Cortex of kidney (tissue), 1 donor: ENCODE measurements at places on chromosomes 7 and 10.

DNA sequence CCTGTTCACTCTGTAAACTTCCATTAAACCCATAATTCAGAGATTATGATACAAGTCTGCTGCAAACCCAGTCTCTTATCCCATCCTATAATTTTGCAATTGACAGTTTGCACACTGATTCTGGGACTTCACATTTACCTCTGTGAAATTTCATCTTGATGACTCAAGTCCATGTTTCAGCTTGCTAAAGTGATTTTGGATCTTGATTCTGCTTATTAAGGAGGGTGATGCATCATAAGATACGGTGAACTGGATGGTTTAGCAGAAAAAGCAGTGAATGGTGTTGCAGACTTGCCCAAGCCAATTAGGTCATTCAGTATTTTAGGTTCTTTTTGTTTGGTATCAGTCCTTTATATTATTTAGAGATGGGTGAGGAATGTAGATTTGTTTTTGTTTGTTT, 125.5 kb upstream of the PODXL start:
- no peak for DNase-seq

DNA sequence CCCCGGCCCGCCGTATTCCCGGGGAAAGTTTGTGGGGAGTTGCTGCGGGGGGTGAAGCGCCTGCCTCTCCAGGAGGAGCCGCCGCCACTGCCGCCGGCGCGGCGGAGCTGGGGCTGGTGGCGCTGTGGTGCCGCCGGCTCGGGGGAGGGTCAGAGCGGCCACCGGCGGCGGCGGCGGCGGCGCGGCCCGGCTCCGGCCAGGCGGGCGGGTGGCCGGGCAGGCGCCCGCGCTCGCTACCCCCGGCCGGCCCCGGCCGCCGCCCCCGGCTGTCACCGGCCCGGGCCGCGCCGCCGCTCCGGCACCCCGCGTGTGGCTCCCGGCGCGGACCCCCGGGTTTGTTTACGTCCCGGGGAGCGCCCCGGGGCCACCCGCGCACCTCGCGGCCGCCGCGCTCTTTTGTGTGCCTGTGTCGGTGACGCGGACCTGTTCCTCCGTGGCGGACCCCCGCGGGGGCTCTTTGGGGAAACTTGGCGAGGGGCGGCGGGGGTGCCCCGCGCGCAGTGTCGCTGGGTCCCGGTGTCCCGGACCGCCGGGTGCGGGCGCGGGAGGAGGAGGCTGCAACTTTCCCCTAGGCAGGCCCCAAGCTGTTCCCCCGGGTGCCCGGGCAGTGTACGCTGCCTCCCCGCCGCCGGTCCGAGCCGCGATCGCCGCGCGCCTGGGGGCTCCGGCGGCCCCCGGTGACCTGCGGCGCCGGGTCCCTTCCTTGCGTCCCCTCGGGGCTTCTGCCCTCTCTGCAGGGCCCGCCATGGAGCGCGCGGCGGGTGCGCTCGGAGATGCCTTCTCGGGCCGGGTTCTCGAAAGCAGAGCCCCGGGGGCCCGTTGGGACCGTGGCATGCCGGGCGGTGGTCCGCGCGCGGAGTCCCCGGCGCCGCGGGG, 593 bp upstream of the CUX1 start:
- DNase-seq = no peak

DNA sequence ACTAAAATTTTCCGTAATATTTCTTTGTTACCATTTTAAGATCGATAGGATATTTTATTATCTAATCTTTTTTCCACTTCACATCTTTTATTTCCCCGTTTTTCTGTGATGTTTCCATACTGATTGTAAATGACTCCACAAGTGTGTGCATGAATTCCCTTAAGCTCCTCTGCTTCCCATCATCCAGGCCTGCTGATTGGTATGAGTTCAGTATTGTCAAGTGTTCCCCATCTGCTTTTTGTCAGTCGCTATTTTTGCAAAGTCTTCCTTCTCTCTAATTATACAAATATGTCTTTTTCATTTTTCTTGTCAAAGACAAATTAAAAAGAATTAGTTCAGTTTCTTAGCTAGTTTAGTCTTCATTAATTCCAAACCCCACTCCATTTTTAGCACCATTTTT, 184.7 kb downstream of the EXOC4 start:
- no peak for DNase-seq

DNA sequence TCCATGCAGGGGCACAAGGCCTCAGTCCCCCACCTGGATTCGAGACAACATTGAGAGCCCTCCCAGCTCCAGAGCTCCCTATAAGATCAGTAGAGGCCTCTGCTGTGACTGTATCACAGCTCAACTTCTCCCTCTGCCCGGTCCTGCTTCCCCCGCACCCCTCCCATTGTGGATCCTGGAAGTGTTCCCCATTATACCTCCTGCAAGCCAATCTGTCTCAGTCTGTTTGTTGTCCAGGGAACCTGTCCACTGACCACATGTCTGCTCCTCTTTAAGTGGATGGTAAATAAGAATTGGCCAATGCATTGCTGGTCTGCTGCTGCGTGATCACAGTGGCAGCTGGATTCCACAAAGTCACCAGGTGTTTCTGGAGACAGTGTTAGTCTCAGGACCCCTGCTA, 259.7 kb upstream of the HABP2 start:
- DNase-seq = no peak

GRCh38 chr7:48170506-48170905, 752 bp upstream of the ABCA13 start:
- no peak for DNase-seq

GRCh38 chr10:89481662-89482061, 53.7 kb downstream of the SLC16A12 start:
- no peak for DNase-seq

DNA sequence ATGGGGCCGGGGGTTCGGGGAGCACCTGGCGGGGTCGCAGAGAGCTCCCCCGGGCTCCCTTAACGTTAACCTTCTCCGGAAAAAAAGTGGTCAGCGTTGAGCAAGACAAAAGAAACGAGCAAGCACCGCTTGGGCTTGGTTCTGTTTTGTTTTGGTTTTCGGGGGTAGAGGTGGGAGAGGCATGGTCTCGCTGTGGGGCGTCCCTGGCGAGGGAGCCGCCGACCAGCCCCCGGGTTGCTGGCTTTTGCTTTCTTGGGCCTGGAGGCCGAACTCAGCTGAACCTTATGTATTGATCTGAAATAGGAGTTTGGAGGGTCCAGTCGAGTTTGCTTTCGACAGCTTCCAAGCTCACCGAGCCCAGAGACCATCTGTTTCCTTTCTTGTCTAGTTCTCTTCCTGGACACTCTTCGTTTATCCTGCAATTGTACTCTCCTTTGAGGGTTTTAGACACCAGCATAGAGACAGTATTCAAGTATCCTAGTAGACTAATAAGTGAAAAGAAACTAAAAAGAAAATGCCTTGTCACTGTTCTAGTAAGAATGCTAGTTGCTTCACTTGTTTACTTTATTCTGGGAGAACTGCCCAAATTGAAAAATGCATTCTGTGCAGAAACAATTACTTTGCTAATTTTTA, 980 bp downstream of the FHIP2A start:
- DNase-seq = no peak

- DNase-seq = no peak
These were observed 16.7 kb downstream of the ASB4 start for GRCh38 chr7:95502403-95502802.

DNA sequence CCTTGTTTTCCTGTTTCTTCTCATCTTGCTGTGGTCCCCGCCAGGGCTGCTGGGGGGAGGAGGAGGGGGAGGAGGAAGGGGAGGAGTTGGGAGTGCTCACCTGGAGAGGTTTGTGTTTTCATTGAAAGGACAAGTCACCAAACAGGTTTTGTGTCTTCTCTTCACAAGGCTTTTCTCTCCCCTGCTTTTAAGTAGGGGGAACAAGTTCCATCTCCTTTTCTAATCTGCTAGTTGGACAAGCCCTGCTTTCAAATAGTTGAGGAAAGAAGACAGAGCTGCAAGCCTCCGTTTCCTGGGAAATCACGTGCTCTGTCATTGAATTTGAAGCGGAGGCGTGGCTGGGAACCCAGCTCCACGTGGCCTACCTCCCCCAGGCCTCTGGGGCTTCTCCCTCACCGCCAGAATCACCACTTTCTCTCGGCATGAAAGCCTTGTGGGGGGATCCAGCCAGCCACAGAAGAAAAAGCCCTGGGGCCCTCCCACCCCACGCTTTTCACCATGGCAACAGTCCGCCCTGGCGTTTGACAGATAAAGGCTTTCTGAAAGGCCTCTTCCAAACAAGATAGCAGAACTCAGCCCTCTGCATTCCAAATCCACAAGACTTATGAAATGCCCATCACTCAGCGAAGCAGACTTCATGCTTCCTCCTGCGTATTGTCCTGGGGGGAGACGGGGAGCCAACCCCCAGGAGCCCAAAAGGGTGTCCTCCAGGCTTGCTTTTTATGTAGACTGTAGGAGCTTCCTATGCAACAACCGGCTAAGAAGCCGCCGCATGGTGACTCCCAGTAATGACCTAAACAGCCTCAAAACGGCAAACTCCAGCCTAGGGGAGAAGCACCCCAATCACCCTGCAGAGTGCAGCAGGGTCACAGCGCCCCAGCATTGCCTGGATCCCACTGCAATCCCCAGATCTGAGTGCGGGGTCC, 51.7 kb downstream of the PROSER2 start:
- no peak for DNase-seq

DNA sequence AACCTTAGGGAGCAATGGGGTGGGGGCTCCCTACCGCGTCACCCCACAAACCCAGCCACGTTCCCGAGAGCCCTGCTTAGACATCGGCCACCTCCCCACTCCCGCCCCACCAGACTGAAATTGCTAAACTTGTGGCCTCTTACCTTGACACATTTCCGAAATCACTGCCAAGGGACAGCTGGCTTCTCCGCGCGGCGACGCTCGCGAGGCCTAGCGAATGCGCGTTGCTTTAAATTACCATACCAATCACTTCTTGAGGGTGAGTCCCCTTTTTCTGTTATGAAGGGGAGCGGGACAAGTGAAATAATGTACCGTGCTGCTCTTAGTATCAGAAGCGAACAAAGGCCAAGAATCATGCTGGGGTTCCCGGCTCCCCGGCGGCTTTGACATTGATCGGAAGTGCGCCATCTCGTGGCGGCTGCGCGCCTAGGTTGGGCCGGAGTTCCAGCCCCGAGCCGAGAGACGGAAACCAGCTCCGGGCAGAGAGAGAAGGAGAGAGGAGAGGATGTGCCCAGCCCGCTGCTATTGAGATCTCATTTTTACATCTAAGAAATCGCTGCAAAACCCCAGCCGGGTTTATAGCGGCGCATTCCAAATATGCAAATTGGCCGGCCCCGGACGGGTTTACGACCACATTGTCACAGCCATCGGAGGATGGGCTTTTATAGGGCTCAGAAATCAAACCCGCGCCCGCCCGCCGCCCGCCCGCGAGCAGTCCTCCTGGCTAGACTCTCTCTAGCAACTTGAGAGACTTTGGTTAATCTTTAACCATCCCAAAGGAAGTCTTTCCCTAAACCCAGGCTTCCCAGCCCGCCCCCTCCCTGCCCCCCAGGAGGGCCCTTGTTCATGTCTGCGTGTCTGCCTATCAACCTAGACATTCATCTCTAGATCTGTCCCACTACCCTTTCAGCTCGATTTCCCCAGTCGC, 5.3 kb downstream of the HOXA11 start:
- no peak for DNase-seq

GRCh38 chr10:10389182-10389581, 628.5 kb upstream of the CELF2 start:
- no peak for DNase-seq

- no peak for DNase-seq
These were observed 180.7 kb upstream of the PITRM1 start for GRCh38 chr10:3353235-3353634.

- no peak for DNase-seq
These were observed 32.9 kb upstream of the SMC3 start for GRCh38 chr10:110534571-110534970.

GRCh38 chr7:129271500-129272355, 46.9 kb downstream of the AHCYL2 start:
- DNase-seq = no peak

- no peak for DNase-seq
These were observed 62.7 kb downstream of the CUZD1 start for GRCh38 chr10:122782911-122783310.

GRCh38 chr7:38628630-38629385, 2.4 kb downstream of the AMPH start:
- no peak for DNase-seq

GRCh38 chr10:93199191-93199751, 125.6 kb downstream of the CYP26A1 start:
- no peak for DNase-seq

DNA sequence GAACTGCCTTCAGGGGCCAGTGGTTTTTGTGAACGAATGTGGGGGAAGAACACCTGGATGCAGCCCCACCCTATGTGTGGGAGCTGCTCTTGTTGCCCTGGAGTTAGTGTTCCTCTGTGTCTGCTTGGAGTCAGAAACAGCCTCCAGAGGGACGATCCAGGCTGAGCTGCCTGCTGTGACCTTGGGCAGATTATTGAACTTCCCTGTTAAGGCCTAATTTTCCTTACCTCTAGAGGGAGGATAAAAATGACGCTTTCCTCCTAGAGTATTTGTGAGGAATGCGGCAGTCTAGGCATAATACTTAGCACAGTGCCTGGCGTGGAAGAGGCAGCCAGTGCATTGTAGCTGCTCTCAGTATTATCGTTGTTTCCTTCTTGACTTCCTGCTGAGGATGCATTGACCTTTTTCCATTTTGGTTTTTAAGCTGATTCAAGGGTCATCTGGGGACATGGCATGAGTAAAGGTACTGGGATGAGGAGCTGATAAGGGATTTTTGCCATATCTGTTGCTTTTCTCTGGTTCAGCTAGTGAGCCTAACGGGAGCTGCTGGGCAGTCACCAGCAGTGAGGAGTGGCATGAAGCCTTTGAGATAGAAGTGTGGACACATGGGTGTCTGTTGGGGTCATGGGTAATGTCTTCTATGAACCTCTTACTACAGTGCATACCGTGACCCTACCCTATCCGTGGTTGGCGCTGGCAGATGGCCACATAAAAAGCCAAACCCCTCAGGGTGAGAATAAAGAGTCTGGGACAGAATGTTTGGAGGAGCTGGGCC, 6.4 kb downstream of the ZFYVE27 start:
- no peak for DNase-seq

GRCh38 chr7:139635526-139636302, 112.2 kb downstream of the CLEC2L start:
- no peak for DNase-seq

DNA sequence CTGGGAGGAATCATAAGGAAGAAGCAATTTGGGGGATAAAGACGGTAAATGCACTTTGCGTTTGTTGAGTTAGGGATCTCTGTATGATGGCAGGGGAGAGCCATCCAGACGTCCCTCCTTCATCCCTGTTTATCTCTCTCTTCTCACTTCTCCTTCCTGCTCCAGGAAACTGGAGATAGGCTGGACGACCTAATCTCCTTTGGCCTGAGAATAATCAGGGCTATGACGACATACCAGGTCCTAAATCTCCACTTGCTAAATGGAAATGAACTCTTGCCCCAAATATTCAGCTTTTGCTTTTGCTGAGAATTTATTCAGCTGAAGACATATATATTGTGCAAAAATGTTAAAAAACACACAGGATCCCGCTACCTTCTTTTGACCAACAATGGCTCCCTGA, 182.9 kb upstream of the INHBA start:
- DNase-seq = no peak

GRCh38 chr7:51075681-51076580, 240.7 kb downstream of the COBL start:
- DNase-seq = no peak

- DNase-seq = no peak
These were observed 219.1 kb downstream of the GFRA1 start for GRCh38 chr10:116053910-116054309.

GRCh38 chr10:12704488-12704887, 297.0 kb downstream of the CCDC3 start:
- no peak for DNase-seq

GRCh38 chr7:150949564-150949963, 28.6 kb downstream of the KCNH2 start:
- DNase-seq = no peak

GRCh38 chr10:75159519-75159918, 48.1 kb downstream of the SAMD8 start:
- DNase-seq = no peak

GRCh38 chr7:44291066-44291732, 34.2 kb downstream of the CAMK2B start:
- DNase-seq = no peak
